ENCODE measurements at places on chromosomes 3 and 15. TPM values are rescaled to one million over a fixed set of nuclear protein-coding genes. Genes with fewer than 3 reads are reported as not detected.

CNTN3 gene
- 20.4 TPM for total RNA-seq

C15orf39 gene
- 12.5 TPM for total RNA-seq

FBXL2 gene
- 6.7 TPM for total RNA-seq

EFCAB12 gene
- under 0.01 TPM for total RNA-seq

CCDC13 gene
- total RNA-seq = 3.9 TPM

DNA sequence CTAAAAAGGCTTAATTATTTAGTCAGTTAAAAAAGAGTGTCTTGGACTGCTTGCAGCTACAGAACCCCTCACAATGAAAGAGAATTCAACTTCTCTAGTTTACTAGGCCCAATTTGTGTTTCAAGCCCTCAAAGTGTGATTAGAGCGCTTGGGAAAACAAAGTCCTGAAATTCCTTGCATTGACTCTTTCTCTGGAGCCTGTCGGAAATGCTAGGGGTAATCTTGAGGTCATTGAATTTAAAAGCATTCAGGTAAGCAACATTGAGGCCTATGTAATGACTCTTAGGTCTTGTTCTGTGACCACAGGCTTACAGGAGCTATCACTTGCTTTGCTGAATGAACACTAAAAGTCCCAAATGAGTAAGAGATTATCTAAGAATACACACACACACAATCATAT is 186.0 kb downstream of the NLGN1 start:
- DNase-seq = no peak
- H3K27me3 ChIP-seq = no peaks in the 10 kb centered on the region
- no peak overlapping the region for H3K4me3 ChIP-seq
- H3K4me1 ChIP-seq = peaks cover 15% of the 10 kb centered on the region

- H3K27me3 ChIP-seq = no peaks in the 10 kb centered on the region
- no peak for DNase-seq
- H3K4me3 ChIP-seq = no peak overlapping the region
- H3K36me3 ChIP-seq = no peaks in the 10 kb centered on the region
- H3K27ac ChIP-seq = no peak overlapping the region
- no peaks in the 10 kb centered on the region for H3K4me1 ChIP-seq
These were observed 82.0 kb downstream of the TFRC start for GRCh38 chr3:195999896-196000295.

- H3K4me3 ChIP-seq = no peak overlapping the region
- no peak for DNase-seq
- no peaks in the 10 kb centered on the region for H3K36me3 ChIP-seq
- peaks cover 6% of the 10 kb centered on the region for H3K27me3 ChIP-seq
These were observed 114.5 kb downstream of the FOXB1 start for GRCh38 chr15:60118626-60119025.

- DNase-seq = no peak
- no peaks in the 10 kb centered on the region for H3K27me3 ChIP-seq
- H3K27ac ChIP-seq = no peak overlapping the region
- no peaks in the 10 kb centered on the region for H3K4me1 ChIP-seq
- no peaks in the 10 kb centered on the region for H3K36me3 ChIP-seq
These were observed 796.1 kb downstream of the TBL1XR1 start for GRCh38 chr3:176401211-176401610.

DNA sequence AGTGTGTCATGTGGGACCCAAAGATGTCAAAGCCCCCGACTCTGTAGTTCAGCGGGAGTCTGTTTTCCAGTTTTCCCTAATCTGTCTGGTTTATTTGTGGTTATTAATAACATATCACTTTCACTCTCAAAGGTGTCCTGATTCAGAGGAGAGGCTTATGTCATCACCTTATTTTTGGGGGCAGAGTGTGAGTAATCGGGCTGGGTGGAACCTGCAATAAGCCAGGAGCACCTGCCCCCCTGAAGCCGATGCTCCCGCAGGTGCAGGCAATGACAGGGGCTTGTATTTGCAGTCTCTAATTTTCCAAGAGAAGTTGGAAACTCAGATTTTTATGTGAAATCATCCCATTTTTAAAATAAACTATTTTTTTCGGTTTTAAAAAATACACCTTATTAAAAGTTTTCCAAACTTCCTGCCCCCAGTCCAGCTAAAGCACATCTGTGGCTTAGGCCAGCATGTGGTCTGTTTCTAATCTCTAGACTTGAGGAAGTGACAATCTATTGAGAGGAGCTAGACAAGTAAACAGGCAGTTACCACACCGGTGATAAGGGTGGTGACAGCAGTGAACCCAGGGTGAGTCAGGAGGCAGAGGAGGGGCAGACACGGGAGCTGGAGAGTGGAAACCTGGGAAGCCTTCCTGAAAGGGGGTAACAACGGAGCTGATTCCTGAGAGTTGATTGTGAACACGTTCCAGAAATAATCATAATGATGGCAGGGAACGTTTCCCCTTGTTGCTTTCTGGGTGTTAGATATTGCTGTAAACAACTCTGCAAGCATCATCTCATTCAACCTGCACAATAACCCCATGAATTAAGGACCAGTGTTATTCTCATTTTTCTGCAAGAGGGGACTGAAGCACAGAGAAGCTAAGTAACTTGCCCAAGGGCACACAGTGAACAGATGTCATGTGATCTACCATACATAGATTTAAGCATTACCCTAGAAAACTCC is 37.2 kb downstream of the BHLHE40 start:
- H3K4me3 ChIP-seq = no peak overlapping the region
- H3K4me1 ChIP-seq = peaks cover 36% of the 10 kb centered on the region
- H3K27me3 ChIP-seq = no peaks in the 10 kb centered on the region
- DNase-seq = peak; percentile 76

GRCh38 chr3:127676456-127676855 is 3.7 kb downstream of the ABTB1 start:
- no peak overlapping the region for H3K27ac ChIP-seq
- H3K27me3 ChIP-seq = no peaks in the 10 kb centered on the region
- H3K4me1 ChIP-seq = peaks cover 19% of the 10 kb centered on the region
- no peak for DNase-seq
- no peaks in the 10 kb centered on the region for H3K36me3 ChIP-seq

GRCh38 chr15:37929238-37929637 is 5.2 kb upstream of the TMCO5A start:
- H3K27ac ChIP-seq = no peak overlapping the region
- H3K36me3 ChIP-seq = no peaks in the 10 kb centered on the region
- H3K4me1 ChIP-seq = peaks cover 6% of the 10 kb centered on the region
- DNase-seq = no peak
- no peaks in the 10 kb centered on the region for H3K27me3 ChIP-seq
- H3K4me3 ChIP-seq = no peak overlapping the region

DNA sequence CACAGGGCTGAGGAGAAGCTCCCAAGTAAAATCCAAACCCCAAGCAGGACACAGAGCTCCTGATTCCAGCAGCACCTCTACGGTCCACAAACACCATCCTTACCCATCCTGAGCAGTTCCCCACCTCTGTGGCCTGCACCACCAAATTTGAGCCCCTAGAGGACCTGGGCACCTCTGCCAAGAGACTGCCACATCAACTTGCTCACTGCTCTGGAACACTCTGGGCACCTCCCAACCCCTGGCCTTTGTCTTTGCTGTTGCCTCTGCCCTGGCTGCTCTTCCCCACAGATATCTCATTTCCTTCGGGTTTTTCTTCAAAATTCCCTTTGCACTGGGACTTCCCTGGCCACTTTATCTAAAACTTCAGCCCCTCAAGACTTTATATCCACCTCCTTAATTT is 5.8 kb downstream of the RLBP1 start:
- no peaks in the 10 kb centered on the region for H3K4me1 ChIP-seq
- H3K27me3 ChIP-seq = no peaks in the 10 kb centered on the region
- no peak overlapping the region for H3K27ac ChIP-seq

DNA sequence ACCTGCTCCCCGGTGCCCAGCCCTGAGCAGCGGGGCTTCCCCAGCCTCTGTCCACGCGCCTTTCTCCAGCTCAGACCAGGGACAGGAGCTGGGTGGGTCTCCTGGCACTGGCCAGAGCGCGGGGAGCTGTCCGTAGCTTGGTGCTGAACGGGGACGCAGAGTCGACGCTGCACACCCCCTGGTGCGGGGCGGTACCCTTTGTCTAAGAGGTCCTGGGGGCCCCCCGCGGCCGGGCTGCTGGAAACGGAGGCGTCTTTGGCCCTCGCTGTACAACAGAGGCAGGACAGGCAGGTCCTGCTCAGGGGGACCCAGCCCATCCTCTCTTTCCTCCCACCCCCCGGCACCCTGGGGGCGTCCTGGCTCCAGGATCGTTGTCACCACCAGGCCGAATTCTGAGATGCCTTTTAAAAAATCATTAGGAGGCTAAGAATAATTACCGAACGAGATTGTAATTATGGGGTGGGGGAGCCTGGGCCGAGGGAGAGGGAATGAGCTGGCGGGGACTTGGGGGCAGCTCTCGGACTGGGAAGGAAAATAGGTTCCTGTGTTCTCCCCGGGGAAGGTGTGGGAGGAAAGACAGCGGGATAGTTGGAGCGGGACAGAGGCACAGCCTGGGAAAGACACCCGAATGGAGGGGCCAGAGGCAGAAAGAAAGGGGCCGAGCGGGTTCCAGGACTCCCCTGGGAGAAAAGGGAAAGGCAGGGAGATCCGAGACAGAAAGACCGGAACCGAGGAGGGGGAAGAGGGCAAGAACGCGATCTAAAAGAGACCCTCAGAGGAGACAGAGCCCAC is 4.1 kb upstream of the SKOR1 start:
- no peaks in the 10 kb centered on the region for H3K36me3 ChIP-seq
- no peak overlapping the region for H3K4me3 ChIP-seq
- peaks cover 56% of the 10 kb centered on the region for H3K4me1 ChIP-seq
- H3K27me3 ChIP-seq = peaks cover 58% of the 10 kb centered on the region
- H3K27ac ChIP-seq = no peak overlapping the region
- peak; percentile 59 for DNase-seq

DNA sequence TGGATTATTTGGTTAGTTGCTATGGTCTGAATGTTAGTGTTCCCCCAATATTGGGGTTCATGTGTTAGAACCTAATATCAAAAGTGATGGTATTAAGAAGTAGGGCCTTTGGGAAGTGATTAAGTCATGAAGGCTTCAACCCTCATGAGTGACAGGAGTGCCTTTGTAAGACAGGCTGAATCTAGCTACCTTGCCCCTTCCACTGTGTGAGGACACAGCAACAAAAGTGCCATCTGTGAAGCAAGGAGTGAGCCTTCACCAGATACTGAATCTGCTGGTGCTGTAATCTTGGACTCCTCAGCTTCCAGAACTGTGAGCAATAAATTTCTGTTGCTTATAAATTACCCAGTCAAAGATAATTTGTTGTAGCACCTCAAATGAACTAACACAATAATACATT is 22.6 kb upstream of the SATB1 start:
- H3K36me3 ChIP-seq = no peaks in the 10 kb centered on the region
- H3K27ac ChIP-seq = no peak overlapping the region
- no peak for DNase-seq
- H3K27me3 ChIP-seq = no peaks in the 10 kb centered on the region
- no peak overlapping the region for H3K4me3 ChIP-seq

- H3K27ac ChIP-seq = no peak overlapping the region
- no peaks in the 10 kb centered on the region for H3K27me3 ChIP-seq
- no peak overlapping the region for H3K4me3 ChIP-seq
- no peak for DNase-seq
These were observed 532.5 kb upstream of the KCNMB2 start for GRCh38 chr3:178003756-178004155.

DNA sequence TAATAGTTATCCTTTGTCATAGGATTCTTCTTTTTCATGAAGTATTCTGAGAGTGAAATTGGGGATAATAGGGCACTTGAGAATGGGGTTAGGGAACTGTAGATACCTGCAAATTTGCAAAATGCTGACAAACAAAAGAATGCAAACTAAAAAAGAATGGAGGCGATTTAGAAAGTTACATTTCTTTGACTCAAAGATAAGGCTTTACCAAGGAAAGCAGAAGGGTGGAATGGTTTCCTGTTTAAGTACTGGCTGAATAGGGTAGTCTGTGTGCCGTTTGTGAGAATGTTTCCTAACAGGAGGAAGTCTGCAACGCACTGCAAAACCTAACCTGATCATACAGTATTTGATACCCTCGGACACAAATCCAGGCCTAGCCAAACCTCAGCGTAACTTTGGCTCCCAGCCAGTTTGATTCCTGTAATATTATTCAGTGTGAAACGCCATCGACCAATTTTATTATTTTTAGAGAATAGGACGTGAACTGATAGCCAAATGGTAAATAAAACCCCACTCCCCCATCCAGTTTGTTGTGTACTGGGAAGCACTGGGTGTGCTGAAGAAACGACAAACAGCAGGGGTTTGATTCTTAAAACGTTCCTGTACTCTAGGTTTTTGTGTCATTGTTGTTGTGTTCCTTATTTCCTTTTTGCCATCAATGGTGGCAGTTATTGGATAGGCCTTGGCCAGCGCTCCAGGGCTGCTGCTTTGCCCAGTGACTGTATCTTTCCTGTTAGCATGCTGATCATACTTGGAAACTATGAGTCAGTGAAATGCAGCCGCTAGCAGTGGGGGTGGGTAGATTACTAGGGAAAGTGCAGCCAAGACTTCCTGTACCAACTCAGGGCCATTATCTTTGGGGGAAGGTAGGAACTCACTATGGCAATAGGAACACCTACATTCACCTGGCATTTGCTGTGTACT is 148.0 kb upstream of the TBL1XR1 start:
- peaks cover 35% of the 10 kb centered on the region for H3K4me1 ChIP-seq
- no peaks in the 10 kb centered on the region for H3K27me3 ChIP-seq
- H3K4me3 ChIP-seq = no peak overlapping the region

DNA sequence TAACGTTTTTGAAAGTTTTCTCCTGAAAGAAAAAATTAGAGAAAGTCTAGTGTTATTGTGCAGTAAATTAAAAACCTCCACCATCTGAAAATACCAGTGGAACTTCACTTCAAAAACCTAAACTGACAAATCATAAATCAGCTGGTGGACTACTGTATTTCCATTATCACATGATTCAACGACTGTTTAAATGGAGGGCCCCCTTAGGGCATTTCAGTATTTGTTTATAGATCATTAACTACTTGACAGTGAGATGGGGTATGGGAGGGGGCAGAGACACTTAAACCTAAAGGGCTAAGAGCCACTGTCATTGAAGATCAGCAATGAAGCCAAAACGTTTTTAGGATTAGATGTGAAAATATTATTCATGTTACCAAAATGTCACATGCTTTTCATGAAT is 8.8 kb upstream of the C15orf61 start:
- DNase-seq = no peak
- no peaks in the 10 kb centered on the region for H3K36me3 ChIP-seq
- no peaks in the 10 kb centered on the region for H3K4me1 ChIP-seq
- no peak overlapping the region for H3K27ac ChIP-seq
- no peak overlapping the region for H3K4me3 ChIP-seq

DNA sequence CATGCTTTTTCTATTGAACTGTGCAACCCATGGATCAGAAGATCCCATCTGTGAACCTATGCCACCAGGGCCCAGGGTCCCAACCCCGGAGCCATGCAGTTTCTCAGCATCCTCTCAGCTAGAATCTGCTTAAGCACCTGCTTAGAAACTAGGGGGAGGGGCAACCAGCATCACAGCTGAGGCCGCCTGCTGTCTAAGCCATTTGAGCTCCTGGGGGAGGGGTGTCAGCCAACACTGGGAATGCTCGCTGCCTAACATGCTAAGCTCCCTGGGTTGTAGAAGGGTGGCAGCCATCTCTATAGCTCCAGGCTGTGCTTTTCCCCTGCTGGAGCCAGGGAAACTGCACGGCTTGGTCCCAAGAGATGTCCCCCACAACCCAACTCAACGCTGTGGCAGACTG is 322.8 kb downstream of the EDEM1 start:
- H3K36me3 ChIP-seq = no peaks in the 10 kb centered on the region
- no peak for DNase-seq
- no peaks in the 10 kb centered on the region for H3K27me3 ChIP-seq

GRCh38 chr3:89690646-89691045 is 583.2 kb downstream of the EPHA3 start:
- no peaks in the 10 kb centered on the region for H3K27me3 ChIP-seq
- H3K36me3 ChIP-seq = no peaks in the 10 kb centered on the region
- H3K4me3 ChIP-seq = no peak overlapping the region
- H3K4me1 ChIP-seq = no peaks in the 10 kb centered on the region
